GM20000 (cell line): ENCODE measurements at places on chromosomes 11 and 22.

DNA sequence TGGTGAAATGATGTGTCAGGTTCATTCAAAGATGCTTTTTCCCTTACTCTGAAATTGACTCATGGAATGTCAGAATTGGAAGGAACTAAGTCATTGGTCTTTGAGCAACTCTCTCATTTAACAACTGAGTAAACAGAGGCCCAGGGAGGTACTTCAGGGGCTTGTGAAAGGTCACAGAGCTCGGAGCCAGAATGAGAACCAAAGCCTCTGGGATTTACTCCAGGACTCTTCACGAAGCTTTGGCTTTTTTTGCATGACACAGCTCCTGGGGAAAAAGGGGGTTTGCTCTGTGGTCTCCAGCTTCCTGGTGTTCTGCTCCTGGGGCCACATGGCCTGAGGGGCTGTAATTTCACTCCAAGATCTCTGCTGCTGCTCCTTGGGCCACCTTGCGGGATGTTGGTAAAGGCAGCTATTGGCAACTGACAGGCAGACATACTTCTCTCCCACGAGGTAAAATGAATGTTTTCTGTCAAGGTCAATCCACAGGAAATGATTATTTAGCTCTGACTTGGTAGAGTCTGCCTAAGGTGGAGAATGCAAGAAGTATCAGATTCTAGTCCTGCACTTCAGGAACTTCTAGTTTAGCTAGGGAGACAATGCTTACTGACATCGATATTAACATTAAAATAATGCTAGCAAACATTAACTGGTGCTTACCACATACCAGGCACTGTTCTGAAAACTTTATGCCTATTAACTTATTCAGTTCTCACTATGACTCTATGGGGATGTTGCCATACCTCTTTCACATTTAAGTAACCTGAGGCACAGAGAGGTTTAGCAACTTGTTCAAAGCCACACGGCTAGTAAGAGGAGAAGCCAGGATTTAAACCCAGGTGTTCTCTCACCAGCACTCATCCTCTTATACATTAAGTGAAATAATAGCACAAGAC lies 16.1 kb downstream of the PKNOX2 start:
- DNase-seq: no peak

GRCh38 chr22:39490135-39490798 lies 11.8 kb upstream of the MIEF1 start:
- DNase-seq: peak; percentile 93

DNA sequence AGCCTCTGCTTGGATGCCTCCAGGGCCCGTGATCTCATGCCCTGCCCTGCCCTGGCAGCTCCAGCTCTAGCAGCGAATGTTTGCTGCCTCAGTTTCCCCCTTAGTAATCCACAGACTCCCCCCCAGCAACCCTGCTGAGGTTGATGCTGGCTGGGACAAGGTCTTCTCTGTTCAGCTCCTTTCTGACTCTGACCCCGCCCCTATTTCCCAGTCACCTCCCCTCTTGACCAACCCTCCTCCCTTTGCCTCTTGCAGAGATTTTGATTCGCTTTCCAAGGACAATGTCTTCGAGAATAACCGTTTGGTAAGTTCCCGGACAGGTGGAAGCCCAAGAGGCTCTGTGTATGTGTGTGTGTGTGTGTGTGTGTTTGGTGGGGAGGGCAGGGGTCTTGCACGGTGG lies 5.6 kb downstream of the MICALL1 start:
- DNase-seq: no peak

GRCh38 chr11:2751523-2752203 lies 51.9 kb upstream of the KCNQ1OT1 start:
- no peak for DNase-seq

DNA sequence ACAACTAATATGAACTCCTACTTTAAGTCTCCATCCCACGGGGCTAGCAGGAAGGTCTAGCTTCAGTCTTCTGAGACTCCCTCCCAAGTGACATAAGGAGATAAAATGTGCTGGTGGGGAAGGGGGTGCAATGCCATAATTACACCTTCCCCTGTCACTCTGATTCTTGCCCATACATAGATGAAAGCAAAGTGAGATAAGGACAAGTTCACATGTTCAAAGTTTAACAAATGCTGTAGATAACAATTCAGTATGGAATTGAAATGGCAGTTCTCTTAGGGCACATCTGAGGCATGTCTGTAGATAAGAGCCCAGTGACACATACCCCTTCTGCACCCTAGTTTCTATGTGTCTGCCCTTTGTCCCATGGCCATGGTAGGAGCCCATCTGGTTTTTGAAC lies 38.2 kb upstream of the PANX1 start:
- DNase-seq: no peak

GRCh38 chr11:67638535-67639437 lies 777 bp downstream of the TBX10 start:
- no peak for DNase-seq

DNA sequence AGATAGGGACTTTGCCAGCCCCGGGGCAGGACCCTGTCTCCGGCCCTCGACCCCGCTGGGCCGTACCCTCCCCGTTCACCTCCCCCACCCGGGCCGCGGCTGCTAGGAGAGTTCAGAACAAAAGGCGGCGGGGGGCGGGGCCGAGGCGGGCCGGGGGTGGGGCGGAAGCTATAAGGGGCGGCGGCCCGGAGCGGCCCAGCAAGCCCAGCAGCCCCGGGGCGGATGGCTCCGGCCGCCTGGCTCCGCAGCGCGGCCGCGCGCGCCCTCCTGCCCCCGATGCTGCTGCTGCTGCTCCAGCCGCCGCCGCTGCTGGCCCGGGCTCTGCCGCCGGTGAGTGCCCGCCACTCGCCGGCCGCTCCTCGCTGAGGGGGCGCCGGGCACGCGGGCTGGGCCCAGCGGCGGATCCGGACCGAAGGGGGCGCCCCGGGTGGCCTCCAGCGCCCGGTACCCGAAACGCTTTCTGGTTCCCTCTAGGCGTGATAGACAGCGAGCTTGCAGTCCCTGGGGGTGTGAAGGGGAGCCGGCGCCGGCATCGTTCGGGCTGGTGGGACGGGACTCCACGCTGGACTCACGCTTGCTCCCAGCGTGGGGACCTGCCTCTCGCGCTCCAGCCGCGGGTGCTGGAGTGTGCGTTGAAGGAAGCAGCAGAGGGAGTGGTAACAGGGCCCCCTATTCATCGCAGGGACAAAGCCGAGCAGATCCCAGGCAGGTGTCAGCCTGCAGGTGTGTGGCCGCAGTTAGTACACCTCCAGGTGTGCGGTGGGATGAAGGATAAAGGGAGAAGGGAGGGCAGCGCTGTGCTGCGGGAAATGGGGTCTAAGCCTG lies at the start of gene MMP11:
Gene MMP11, plus strand, starts transcription at position 201 of the 825 bp plus-strand sequence. Its CDS starts 22 bp downstream, at position 223.
- DNase-seq: peak; percentile 87

- DNase-seq: no peak
Observed at GRCh38 chr11:102115557-102115956, 5.3 kb downstream of the YAP1 start.

- DNase-seq: no peak
Observed at GRCh38 chr11:15490535-15490934, 375.8 kb downstream of the INSC start.

GRCh38 chr11:75993126-75993525 lies 178.1 kb downstream of the UVRAG start:
- no peak for DNase-seq

DNA sequence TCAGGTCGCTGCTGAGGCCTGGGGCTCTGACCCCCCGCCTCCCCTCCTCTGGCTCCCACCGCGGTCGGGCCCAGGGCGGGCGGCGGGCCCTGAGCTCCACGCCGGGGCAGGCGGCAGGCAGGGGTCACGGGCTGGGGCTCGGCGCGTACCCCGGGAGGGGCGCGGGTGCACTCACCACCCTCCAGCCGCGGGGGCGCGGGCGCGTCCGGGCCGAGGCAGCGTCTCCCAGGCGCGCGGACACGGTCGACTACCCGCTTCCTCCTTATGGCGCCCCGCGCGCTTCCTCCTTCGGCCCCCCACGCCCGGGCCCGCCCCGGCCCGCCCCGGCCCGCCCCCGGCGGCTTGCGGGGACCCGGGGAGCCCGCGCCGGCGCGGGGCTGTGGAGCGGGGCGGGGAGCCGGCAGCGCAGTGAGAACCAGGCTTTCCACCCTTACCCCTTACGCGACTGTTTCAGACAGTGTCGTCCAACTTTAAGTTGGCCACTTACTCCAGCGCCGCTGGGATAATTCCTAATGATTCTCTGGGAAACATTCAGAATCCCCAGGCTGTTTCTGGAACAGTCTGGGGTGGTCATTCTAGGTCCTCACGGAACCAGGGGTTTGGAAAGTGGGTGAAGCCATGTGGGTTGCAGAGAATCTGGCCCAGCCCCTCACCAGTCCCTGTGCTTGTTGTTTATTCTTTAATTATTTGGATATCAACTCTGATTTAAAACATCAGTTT lies at the start of gene BID:
Gene BID, minus strand, starts transcription at position 264 of the 720 bp plus-strand sequence. CDS start 24,353 bp downstream, outside the sequence.
- DNase-seq: peak; percentile 85

DNA sequence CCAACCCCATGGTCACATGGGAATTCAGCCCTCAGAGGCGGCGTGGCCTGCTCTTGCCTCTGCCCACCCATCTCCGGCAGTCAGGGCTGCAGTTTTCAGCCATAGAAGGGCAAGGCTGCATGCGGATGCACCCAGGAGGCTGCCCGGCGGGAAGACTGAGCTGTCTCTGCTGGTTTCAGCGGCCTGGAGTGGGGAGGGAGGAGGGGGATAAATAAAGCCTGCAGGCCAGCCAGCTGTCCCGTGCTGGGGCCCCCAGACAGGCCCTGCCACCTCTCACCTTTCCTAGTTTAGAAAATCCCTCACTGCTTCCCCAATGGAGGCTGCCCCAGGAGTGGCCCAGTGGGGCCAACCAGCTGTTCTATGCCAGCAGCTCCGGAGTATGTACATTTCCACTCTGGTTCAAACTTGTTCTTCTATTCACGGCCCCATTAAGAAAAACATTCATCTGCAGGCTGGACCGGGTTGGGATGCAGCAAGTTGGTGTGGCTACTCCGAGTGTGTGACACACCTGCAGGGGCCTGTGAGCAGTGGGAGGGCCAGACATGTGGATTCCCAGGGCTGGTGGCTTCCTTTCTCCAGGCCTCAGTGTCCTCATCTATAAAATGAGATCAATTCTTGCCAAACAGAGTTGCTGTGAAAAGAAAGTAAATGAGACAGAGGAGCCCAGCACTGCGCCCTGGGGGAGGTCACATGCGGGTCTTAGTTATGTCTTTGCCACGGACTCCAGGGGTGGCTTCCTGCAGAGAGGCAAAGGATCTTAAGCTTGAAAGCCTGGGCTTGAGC lies 5.0 kb downstream of the MICALL1 start:
- no peak for DNase-seq

DNA sequence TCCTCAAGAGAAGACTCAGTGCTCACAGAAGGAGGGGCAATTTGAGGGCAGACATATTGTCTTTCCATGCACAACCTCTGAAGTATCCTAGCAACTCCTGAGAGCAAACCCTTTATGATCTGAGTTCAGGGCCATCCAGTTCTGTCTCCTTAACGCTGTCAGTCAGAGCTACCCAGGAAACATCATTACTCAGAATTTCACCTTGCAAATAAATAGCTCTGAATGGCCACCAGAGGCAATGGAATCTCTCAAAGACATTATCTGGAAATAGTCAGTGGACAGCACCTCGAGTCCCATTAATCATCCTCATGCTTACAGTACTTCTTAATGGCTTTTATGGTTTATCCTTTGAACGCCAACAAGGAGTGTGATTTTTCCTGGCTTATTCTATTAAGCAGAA lies 656.1 kb downstream of the OPCML start:
- no peak for DNase-seq

GRCh38 chr11:74870485-74870884 lies 78.4 kb downstream of the XRRA1 start:
- DNase-seq: no peak

DNA sequence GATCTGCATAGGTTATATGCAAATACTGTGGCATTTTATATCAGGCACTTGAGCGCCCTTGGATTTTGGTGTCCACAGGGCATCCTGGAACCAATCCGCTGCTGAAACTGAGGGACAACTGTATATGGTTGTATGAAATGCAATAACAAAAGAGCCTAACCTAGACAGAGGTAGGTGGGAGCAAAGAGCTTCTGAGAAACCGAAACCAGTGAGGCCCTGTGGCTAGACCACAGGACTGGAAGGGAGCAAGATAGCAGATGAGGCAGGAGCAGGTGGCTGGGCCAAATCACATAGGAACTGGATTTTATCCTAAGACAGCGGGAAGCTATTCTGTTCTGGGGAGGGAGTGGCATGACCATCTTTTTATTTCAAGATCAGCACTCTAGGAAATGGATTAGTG lies 30.1 kb downstream of the RCN1 start:
- no peak for DNase-seq

GRCh38 chr11:28303477-28304191 lies 195.4 kb downstream of the METTL15 start:
- DNase-seq: no peak

GRCh38 chr11:128852327-128853023 lies 14.6 kb downstream of the KCNJ1 start:
- DNase-seq: no peak

GRCh38 chr11:130049328-130049771 lies 20.3 kb upstream of the APLP2 start:
- DNase-seq: no peak

DNA sequence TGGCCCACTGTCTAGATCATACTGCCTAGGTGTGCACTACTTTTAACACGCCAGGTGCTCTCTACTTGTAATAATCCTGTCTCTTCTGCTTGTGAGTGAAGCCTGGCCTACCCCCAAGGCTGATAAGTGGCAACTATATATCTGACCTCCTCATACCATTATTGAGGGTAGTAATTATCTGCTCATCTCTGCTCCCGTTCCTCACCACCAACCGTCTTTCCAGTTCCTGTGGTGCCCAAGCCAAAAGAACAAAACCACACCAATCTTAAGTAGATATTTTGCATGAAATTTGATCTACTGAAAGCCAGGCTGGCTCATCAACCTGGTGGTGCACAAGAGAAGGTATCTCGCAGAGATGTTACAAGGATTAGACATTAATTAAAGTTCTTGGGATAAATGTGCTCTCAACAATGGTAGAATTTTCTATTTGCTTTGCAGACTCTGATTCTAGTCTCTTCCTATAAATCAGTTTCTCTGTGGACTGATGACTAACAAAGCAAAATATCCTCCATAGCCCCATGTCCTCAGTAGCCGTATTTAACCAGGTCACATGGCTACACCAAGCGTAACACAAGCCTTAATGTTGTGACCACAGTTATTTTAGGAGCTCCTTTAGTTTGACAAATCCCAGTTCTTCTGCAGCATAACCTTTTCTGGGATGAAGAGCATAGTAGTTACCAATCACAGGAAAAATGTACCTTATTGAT lies 267.2 kb downstream of the NTM start:
- no peak for DNase-seq

GRCh38 chr11:2315395-2316168 lies 13.8 kb downstream of the TSPAN32 start:
- DNase-seq: no peak

GRCh38 chr11:116742104-116742503 lies 30.7 kb downstream of the BUD13 start:
- no peak for DNase-seq

GRCh38 chr22:39125622-39126021 lies 26.9 kb downstream of the CBX7 start:
- DNase-seq: no peak
